ENCODE measurements at places on chromosomes 6 and 20. TPM values are rescaled to one million over a fixed set of nuclear protein-coding genes. Genes with fewer than 3 reads are reported as not detected.
A peak's percentile ranks its signal among the peaks of the same experiment; 100 is the strongest.

DNA sequence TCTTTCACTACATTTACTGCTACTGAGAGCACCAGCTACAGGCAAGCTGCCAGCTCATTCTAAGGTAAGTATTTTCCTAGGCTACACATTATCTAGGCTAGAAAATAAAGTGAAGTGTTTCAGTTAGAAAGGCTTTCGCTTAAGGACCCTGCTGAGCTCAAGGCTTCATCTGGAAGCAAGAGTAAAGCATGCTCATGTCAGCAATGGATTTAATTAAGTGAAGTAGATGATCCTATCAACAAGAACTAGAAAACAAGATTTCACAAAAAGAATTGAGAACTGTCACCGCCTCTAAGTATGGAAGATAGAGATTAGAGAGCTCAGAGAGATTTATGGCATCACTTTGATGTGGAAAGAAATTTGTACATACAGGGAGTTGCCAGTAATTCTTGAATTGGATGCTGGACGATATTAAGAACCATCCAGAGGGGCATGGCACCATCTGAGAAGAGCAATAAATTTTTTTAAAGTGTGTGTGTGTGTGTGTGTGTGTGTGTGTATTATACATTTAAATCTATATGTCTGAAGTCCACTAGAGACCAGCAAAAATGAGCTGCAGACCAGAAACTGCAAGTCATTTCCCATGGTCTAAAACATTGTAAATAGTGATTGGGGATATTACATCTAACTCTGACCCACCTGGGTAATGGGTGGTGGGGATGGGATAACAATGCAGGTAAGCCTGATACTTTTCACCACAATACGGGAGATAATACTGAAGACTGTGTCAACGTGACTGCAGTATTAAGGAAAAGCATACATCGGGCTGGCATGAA, 105.2 kb upstream of the MAP7 start:
- DNase-seq = no peak

DNA sequence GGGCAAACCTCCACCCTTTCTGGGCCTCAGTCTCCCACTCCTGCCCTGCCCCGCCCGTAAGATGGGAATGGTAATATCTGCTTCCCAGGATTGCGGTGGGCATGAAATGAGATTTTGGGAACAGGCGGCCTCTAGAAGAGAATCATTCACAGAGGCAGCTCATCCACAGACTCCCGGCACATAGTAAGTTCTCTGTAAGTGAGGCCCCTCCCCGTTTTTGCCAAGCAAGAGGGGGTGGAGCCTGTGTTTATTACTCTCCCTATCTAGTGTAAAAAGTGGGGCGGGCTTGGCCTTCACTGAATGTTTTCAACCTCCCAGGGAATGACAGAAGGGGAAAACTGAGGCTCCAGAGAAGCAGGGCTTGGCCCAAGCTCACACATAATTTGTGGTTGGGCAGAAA, 20.0 kb downstream of the SUN5 start:
- DNase-seq = no peak

- DNase-seq = no peak
Measured at GRCh38 chr20:35907017-35907701, 47.1 kb downstream of the SCAND1 start.

DNA sequence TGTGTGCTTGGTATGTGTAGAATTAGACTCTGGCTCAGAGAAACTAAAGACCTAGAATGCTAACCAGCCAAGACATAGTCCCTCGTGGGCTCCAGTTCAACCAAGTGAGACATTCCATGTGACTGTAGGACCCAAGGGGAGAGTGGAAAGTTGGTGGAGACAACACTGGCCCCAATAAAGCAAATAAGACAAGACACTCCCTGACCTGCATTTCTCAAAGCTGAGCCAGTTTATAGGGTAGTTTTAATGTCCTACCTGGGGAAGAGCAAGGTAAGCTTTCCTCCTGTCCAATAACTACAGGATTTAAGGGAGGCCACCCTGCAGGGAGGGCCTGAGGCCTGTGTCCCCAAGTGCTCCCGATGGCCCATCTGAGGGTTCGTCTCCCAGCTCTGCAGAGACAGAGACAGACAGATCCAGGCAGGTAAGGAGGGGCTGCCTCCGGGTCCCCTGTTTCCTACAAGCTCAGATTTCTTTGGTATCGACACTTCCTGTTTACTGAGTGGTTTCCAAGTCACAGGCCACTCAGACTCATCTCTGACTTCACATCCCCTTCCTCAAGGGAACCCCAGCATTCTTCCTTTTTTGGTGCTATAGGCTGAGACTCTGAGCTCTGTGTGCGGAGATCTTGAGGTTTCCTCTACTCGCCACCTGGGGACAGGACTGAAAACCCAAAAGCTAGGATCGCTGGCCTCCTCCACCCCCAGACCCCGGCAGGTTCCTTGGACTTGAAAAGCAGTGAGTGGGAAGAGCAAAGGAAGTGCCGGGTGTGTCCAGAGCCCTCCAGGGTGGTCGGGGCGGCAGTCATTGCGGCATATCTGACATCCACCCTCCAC, 92.4 kb downstream of the PRND start:
- DNase-seq = peak; percentile 0

GRCh38 chr6:114342826-114343781, at the start of gene HS3ST5:
TSS of gene HS3ST5 (minus strand) at chr6:114343023. CDS start at chr6:114062845, 280,178 bp downstream.
- DNase-seq = peak; percentile 40

DNA sequence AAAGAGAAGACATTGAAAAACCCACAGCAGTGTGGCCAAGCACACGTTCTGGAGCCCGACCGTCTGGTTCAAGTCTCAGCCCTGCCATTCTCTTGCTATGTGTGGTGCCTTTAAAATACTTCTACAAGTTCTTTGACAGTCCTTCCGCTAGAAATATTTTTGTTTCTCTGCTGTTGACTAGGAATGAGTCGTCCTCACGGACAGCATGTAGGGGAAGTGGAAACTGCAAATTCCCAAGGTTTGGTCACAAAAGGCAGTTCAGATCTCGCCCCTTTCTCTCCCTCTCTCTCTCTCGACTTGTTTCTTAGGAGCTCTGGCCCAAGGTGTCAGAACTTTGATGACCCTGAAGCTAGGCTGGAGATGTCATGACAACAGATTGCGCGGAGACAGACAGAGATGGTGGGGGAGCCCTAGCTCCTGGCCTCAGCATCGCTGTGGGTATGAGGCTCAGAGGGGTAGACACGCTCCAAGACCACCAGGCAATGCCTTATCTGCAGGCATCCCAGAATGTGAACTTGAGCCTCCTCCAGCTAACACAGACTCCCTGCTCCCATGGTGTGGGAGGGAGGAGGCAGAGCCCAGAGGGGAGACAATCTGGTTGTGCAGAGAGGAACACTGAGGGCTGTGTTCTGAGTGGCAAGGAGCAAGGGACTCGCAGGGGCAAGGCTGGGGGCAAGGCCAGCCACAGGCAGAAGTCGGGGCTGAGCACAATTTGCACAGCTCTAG, 368.9 kb upstream of the SULF2 start:
- no peak for DNase-seq

DNA sequence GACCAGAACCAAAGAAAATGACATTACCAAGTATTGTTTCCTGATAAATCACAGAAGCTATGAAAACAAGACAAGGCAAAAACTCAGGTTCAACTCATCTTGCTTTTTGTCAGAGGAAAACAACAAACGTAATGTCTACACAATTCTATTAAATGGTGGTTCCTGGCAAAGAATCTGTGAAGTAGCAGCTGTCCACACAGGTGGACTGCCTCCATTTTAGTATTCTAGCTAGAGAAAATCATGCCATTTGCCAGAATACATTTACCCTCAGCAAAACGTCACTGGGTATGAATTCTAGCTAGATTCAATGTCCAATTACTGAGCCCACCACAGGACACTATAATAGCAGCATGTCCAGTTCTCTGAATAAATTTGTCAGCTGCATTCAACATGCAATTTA, 125.4 kb downstream of the ADGRB3 start:
- DNase-seq = no peak

GRCh38 chr20:22663528-22664025, 79.2 kb upstream of the FOXA2 start:
- DNase-seq = no peak

DNA sequence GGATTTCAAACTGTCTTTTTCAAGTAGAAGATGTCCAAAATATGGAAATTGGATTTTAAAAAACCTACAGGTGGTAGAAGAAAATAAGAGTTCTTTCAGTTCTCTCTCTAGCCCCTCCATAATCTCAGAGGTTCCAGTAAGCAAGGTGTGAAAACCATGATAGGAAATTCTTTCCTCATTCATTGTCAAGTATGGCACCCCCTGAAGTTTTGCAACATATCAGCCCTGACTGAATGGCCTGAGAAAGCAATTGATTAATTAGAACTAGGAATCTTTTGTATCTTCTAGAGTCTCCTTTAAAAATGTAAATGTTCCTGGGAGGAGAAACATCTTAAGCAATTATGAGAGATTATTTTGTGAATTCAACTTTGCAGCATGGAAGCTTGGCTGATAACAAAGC, 198.7 kb upstream of the STXBP5 start:
- no peak for DNase-seq

GRCh38 chr6:97427648-97428047, 144.6 kb upstream of the MMS22L start:
- DNase-seq = no peak

DNA sequence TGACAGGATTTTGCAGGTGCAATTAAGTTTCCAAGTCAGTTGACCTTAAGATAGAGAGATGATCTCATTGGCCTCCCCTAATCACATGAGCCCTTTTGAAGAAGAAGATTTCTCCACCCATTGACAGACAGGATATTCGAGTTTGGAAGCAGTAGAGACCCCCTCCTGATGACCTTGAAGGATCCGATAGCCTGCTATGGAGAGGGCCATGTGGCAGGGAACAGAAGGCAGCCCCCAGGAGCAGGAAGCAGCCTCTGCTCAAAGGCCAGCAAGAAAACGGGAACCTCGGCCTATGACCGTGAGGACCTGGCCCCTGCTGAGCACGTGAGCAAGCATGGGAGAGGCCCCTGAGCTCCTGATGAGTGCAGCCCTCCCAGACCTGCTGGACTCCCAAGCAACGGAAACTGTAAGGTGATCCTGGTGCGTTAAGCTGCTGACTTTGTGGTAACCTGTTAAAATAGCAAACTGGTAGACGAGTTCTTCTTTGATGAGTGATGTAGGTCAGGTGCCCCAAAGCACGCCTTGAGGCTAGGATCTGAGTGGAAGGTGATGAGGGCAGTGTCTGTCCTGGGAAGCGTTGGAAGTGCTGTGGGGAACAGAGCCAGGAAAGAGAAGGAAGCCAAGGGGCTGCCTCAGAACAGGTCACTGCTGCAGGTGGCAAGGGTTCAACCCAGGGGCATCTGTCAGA, 18.5 kb upstream of the TUBB2A start:
- no peak for DNase-seq

- DNase-seq = no peak
Measured at GRCh38 chr20:48608756-48609155, 219.0 kb downstream of the PREX1 start.

GRCh38 chr20:3580412-3580811, 82.8 kb downstream of the GFRA4 start:
- no peak for DNase-seq

- peak; percentile 62 for DNase-seq
Measured at GRCh38 chr20:31570735-31571617, 34.1 kb upstream of the ID1 start.

DNA sequence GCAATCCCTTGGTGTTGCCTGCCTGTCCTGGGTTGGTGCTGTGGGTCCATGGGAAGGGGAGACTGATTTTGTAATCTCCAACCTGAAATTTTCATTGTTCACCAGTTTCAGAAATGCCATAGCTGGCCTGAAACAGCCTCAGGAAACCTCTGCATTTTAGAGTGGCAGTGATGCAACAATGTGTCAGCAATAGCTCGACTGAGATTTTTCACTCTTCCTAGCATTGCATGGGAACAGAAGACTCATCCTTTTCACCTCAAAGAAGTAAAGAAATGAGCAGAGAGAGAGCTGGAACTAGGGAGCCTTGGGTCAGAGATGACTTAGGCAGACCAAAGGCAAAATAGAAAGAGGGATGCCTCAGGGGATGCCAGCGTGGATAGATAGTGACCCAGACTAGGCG, 23.7 kb upstream of the TMEM14A start:
- DNase-seq = no peak

DNA sequence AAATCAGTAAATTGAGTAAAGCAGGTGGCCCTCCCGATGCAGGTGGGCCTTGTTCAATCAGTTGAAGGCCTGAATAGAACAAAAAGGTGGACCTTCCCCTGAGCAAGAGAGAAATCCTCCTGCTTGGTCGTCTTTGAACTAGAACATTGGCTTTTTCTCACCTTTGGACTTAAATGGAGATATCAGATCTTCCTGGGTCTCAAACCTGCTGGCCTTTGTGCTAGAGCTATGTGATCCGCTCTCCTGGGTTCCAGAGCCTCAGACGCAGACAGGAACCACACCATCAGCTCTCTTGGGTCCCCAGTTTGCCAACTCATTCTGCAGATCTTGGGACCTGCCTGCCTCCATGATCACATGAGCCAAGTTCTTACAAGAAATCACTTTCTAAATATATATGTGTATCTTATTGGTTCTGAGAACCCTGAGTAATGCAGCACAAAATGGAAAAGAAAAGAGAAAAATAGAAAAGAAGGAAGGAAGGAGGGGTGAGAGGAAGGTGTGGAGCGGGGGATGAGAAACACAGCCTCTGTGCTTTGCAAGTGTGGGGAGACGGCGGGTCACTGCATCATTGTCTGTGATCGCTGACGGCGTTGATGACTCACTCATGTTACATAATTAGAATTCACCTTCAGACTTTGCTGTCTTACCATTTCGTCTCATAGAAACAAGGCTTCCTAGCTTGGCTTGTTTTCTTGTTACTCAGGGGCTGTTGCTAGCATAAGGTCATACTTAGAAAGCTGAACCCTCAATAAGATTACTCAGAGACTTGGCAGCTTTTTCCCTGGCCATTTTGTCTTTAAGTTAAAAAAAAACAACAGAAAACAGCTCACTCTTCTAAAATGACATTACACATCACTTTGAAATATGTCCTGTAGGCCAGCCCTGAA, 85.7 kb upstream of the NEDD9 start:
- peak; percentile 43 for DNase-seq

GRCh38 chr6:136201732-136202131, 48.4 kb downstream of the MTFR2 start:
- DNase-seq = no peak

GRCh38 chr6:56842686-56843475, 112.0 kb upstream of the BEND6 start:
- peak; percentile 27 for DNase-seq

- no peak for DNase-seq
Measured at GRCh38 chr6:19795211-19795610, 42.0 kb upstream of the ID4 start.

DNA sequence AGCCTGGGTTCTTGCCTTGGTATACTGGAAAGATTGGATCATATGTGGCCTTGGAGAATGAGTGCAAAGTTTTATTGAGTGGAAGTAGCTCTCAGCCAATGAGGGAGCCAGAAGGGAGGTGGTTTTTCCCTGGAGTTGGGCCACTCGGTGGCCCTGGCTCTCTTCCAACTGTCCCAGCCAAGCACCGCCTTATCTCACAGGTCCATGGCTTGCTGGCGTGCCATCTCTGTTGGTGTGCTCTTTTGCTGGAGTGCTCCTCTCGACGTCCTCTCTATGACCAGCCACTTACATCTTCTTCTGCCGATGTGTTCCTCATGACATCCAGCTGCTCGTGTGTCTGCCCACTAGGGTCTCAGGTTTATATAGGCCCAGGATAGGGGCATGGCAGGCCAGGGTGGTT, 505.9 kb upstream of the SYNCRIP start:
- DNase-seq = peak; percentile 69

Gene AIF1
- total RNA-seq = 3.1 TPM

Gene MOXD1
- 4.0 TPM for total RNA-seq

Gene GPSM3
- 0.59 TPM for total RNA-seq

Gene CBLN4
- 0.51 TPM for total RNA-seq

Gene KIF3B
- 35.4 TPM for total RNA-seq

Gene OSER1
- total RNA-seq = 10.1 TPM

Gene TMEM170B
- total RNA-seq = 0.93 TPM

Gene KCNQ2
- total RNA-seq = 1.5 TPM

Gene CST3
- 354 TPM for total RNA-seq

Gene PSORS1C1
- 1.4 TPM for total RNA-seq

Gene NTSR1
- not detected for total RNA-seq

Gene ASIP
- not detected for total RNA-seq

Gene BNIP5
- 0.47 TPM for total RNA-seq

Gene MROH8
- total RNA-seq = 1.5 TPM
